ENCODE measurements at places on chromosomes 11 and 22.

- DNase-seq: no peak
These were observed 24.7 kb downstream of the CHEK1 start for GRCh38 chr11:125649465-125650166.

DNA sequence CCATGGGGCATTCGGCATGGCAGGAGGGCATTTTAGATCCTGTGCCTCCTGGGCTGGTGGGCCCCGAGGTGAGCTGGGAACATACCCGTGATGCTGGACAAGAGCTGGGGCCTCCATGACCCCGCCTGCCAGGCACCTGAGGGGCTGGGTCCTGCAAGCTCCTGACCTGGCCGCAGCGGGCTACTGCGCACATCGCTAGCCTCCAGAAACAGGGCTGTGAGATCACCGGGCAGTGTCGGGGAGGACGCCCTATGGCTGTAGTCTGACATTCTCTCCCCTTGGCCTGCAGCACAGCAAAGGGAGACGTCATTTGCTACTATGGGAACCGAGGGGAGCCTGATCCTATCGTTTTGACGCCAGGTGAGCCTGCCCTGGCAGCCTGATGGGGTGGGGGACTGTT lies 24.4 kb upstream of the DGCR8 start:
- DNase-seq: no peak

GRCh38 chr22:42957958-42958357 lies 57.0 kb downstream of the PACSIN2 start:
- DNase-seq: peak; percentile 45

DNA sequence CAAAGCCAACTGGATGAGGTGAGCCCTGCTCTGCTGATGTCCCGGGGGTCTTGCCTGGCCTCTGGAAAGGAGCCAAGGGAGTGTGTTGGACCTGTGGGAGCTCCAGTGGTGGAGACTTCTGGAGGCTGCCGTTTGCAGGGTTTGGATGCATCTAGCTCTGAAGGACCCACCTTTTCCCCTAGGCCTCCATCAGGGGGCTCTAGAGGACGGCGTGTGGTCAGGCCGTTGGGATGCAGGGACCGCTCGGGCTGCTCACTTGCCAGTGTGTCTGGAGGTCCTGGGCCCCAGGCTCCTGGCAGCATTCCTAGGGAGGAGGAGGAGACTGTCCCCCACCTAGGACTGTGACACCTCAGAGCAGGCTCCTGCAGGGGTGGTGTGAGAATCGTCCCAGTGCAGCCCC lies 58.3 kb downstream of the PRDM11 start:
- no peak for DNase-seq

DNA sequence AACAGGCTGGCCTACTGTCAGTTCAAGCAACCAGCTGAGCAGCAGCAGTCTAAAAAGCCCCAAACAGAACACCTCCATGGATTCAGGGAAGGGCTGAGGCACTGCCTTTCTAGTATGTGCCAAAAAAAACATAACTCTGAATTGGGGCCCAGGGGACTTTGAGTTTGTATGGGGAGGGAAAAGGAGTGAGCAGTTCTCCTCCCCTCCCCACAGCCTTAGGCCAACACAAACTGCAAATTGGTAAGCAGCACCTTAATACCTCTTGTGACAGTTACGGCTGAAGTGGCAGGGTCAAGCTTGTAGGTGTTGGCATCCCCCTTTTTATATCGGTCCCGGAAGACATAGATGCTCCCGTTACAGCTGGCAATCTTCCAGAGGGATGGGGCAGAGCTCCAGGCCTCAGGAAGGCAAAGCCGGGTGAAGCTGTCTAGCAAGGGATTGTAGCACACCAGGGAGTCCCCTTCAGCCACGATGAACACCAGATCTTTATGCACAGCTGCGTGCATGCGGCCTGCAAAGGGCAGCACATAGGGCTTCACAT lies 6.0 kb downstream of the KBTBD4 start:
- DNase-seq: no peak

DNA sequence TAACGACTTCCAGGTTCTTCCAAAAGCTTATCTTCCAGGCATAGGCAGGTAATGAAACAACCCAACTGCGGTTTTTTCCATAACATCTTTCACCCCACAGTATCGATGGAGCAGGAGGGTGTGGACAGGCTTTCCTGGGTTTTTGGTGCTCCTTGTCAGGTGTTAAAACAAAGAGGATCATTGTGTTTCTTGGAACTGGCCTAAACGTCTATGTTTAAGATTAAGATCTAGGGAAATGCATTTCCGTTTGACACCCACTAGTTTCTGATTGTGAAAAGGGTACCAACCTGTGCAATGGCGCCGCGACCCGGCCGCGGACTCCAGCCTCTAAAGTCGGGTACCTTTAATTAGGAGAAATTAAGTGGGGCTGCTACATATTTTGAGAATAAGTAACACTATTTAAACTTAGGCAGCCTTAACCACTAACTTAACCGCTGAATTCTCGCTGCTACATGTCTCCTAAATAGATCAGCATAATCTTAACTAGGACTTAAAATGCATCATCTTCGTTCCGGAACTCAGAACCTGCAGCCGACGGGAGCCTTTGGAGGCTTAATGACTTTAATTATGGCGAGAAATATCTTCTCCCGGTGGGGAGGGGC lies 31.5 kb downstream of the C22orf31 start:
- no peak for DNase-seq

DNA sequence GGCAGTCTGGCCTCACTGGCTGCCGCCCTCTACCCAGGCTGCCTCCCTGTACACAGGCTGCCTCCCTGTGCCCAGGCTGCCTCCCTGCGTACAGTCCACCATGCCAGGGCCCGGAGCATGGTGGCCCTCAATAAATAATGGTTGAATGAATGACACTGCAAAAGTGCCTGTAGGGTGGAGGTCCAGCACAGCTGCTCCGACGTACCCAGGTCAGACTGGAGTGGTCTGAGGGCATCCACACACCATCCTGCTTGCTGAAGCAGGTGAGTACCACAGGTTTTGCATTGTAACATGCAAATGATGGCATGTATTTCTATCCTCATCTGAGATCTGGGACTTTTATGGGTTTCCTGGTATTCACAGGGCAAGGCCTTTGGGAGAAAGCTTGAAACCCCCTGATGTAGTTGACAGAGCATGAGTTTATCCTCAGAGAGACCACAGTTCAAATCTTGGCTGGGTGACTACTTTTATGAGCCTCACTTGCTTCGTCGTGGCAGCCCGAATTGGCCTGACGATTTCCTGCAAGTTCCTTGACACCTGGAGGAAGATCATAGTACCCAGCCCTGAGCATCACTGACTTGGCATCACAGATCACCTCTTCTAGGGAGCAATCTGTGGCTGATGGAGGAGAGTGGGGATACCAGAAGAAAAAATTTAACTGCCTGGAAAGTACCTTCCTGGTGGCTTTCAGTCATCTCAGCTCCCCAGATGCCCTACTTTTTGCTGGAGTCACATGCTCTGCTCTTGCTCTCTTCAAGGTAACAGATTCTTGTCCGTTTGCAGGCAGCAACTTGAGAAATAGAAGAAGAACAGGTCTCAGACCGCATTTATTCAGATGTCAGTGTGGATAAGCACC lies 16.0 kb upstream of the CYB5R3 start:
- no peak for DNase-seq

DNA sequence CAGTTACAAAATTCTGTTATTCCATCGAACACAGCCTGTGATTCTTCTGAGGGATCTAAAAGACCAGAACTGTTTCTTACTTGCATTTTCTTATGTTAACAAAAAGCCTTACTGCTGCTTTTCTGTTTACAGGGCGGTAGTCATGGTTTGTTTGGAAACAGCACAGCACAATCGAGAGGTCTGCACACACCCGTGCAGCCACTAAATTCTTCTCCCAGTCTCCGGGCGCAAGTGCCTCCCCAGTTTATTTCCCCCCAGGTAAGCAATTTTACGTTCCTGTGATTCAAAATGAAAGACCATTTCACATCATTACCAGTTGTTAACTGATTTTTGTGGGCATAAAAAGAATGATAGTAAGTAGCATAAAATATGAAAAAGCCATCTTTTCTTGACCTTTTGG lies 60.8 kb upstream of the ADSL start:
- no peak for DNase-seq

GRCh38 chr11:121586750-121587149 lies 134.0 kb upstream of the SORL1-AS1 start:
- DNase-seq: no peak

GRCh38 chr11:119110439-119110838 lies 3.3 kb downstream of the C2CD2L start:
- DNase-seq: no peak

- no peak for DNase-seq
These were observed 9.9 kb downstream of the IFT27 start for GRCh38 chr22:36765943-36766450.

- no peak for DNase-seq
These were observed 57.2 kb downstream of the GUCY1A2 start for GRCh38 chr11:106961048-106961447.

GRCh38 chr11:80603472-80603871 lies 1162.6 kb upstream of the TENM4 start:
- no peak for DNase-seq

DNA sequence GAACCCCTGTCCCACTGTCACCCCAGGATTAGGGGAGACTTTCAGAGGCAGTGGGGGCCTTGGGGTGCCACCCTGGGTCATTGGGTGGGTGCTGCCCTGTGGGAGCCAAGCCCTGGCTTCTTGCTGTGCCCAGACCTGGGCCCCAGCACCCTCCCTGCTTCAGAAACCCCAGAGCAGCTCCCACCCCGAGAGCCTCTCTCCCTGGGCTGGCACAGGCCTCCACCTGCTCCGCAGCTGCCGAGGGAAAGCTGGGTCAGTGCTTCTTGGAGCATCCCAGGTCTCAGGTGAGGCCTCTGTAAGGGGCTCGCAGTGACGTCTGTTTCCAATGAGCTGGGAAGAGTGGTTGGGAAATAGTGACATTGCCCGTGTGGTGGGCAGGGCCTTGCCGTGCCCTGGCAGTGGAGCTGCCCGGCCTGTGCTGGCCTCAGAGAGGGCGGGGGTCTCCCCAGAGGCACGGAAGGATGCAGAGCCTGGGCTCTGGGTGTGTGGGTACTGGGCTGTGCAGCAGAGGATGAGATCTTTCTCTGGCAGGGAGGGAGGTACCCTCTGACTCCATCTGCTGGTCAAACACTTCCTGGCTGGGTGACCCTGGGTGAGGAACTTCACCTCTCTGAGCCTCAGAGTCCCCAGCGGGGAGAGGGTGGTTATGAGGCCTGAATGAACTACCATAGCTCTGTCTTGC lies 23.0 kb downstream of the C22orf23 start:
- DNase-seq: peak; percentile 9

GRCh38 chr22:21022955-21023614 lies 8.1 kb downstream of the P2RX6 start:
- DNase-seq: no peak

GRCh38 chr11:12755510-12756453 lies 81.6 kb downstream of the TEAD1 start:
- peak; percentile 95 for DNase-seq

Data from NCI-H82 (cell line).